ENCODE measurements at places on chromosomes 16 and 17.

GRCh38 chr16:12220766-12221165, 244.2 kb downstream of the SNX29 start:
- DNase-seq, result no peak

GRCh38 chr17:9907883-9908648, 3.0 kb upstream of the RCVRN start:
- no peak for DNase-seq

- DNase-seq, result no peak
Measured at GRCh38 chr17:64332502-64332901, 58.2 kb downstream of the PECAM1 start.

GRCh38 chr16:71461686-71462648, at the start of gene ZNF23:
TSS of gene ZNF23 (minus strand) at chr16:71462247. CDS start at chr16:71456796, 5,451 bp downstream.
- peak; percentile 78 for DNase-seq

DNA sequence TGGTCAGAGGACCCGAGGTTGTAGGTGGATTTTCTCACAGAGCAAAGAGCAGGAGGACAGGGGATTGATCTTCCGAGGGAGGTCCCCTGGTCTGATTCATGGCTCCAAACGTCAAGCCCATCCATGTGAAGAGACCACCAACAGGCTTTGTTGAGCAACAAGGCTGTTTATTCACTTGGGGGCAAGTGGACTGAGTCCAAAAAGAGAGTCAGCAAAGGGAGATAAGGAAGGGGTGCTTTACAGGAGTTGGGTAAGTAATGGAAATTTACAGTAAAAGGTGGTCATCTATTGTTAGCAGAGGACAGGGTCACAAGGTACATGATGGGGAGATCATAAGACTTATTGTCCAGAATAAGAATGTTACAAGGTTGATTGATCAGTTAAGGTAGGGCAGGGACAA, 2285.8 kb downstream of the TP53TG3F start:
- DNase-seq, result no peak

- DNase-seq, result peak; percentile 12
Measured at GRCh38 chr17:55601874-55602364, 90.7 kb upstream of the SMIM36 start.

DNA sequence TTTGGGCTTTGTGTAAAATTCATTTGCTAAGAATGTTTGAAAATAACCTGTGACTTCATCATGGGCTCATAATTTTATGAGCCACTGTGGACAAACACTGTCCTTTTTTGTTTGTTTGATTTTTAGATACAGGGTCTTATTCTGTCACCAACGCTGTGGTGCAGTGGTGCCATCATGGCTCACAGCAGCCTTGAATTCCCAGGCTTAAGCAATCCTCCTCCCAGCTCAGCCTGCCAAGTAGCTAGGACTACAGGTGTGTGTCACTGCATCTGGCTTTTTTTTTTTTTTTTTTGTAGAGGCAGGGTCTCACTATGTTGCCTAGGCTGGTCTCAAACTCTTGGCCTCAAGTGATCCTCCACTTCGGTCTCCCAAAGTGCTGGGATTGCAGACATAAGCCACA, 8.3 kb downstream of the TEX2 start:
- no peak for DNase-seq

- DNase-seq, result no peak
Measured at GRCh38 chr16:68376590-68376989, 65.8 kb downstream of the PRMT7 start.

DNA sequence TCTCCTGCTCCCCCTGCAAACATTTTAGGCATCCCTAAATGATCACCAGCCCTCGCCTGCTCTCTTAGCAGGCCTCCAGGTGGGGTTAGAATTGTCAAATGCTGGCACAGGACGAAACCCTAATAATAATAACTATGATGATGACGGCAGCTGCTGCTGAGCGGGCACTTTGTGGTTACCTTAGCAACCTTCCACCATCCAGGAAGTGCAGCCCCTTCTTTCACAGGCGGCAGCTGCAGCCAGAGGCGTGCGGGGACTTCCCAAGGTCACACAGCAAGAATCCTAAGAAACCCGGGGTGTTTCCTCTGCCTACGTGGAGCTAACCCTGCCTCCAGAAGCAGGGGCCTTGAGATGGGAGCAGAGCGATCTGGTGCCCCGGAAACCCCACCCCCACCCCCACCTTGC, 22.4 kb upstream of the EIF1 start:
- DNase-seq, result peak; percentile 73

GRCh38 chr16:51327001-51327400, 175.9 kb upstream of the SALL1 start:
- no peak for DNase-seq

GRCh38 chr17:33038740-33039139, 47.1 kb downstream of the SPACA3 start:
- DNase-seq, result peak; percentile 18

GRCh38 chr16:65574326-65574966, 452.6 kb upstream of the CDH11 start:
- DNase-seq, result no peak

DNA sequence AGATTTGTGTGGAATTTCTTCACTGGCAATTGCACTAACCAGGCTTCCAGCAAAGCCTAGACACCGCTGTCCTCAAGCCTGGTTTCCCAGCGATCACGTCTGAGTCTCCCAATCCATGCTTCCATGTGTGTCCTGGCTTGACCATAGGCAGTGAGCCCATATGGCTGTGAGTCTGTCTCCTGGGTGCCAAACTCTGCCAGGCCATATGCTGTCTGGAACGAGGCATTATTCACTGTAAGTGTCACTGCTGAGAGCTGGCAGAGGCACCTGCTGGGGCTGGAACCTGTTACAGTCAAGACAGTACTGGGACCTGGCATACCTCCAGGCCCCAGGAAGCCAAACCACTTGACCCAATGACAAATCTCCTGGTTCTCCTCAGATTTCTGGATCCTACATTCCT, 60.4 kb downstream of the HS3ST2 start:
- DNase-seq, result no peak

DNA sequence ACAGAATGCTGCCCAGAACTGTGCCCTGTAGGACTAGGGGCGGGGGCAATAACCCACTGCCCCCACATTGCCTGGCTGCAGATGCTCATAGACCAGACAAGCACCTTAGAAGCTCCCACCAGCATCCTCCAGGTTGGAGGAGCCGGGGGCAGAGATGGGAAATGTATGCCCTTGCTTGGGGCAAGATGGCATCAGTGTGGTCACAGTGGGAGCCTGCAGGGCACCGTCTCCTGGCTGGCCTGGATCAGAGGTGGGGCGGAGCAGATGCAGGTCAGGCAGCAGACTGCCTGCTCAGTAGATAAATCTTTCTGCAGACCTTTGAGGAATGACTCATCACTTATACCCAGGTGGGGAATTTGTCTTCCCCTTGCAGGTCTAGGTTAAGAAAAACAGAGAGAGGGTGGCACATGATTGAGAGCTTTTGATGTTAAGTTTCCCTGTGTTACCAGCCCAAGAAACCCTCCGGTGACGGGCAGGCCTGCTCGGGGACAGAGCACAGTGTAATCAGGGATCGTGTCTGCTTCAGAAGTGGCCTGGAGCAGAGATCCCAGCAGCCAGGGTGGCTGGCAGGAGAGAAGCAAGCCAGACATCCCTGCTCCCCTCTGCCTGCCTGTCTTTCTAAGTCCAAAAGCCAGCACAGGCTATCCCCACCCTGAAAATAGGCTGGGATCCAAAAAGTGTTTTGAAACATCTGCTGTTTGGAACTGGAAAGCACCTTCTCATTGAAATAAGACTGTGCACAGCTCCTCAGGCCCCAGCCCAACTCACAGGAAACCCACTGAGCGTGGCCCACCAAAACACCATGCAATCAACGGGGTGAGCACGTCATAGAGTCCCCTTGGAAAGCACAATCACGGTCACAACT, 50.7 kb upstream of the RPL38 start:
- no peak for DNase-seq

- peak; percentile 44 for DNase-seq
Measured at GRCh38 chr17:59830846-59831486, 61.8 kb downstream of the TUBD1 start.

DNA sequence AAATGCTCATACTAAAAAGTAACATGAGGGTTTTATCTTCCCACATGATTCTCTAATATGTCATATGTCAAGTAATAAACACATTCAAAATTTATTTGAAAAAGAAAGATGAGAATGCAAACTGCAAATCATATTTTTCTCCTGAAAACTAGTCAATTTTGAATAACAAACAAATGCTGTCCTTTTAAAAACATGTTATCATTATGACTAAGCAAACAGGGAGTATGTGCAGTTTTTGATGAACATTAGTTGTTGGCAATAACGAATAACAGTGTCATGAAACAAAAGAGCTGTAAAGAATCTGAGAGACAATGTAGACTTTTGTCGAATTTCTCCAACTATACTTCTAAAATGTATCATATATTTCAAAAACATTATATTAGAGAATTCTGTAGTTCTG, 34.8 kb downstream of the RPGRIP1L start:
- no peak for DNase-seq

- DNase-seq, result no peak
Measured at GRCh38 chr16:54397190-54397835, 110.7 kb upstream of the IRX3 start.

DNA sequence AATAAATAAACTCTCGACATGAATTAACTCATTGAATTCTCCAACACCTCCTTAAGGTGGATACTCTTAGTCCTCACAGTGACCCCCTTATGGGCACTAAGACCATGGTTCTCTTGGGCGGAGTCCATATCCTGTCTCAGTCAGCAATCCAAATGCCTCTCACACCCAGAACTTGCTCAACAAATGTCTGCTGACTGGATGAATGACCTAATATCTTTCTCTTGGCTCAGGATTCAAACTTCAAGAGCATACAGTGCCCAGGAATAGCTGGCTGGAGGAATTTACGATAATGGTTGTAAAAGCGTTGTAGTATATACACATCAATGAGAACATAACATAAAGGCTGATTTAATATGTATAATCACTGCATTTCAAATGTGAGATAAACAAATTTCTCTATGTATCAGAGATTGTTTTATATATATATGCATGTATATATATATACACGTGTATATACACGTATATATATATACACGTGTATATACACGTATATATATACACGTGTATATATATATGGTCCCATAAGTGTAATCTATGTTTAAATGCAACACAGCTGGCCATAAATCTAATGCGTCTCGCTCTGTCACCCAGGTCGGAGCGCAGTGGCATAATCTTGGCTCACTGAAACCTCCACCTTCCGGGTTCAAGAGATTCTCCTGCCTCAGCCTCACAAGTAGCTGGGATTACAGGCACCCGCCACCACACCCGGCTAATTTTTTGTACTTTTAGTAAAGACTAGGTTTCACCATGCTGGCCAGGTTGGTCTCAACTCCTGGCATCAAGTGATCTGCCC, 6.5 kb upstream of the UBB start:
- no peak for DNase-seq

DNA sequence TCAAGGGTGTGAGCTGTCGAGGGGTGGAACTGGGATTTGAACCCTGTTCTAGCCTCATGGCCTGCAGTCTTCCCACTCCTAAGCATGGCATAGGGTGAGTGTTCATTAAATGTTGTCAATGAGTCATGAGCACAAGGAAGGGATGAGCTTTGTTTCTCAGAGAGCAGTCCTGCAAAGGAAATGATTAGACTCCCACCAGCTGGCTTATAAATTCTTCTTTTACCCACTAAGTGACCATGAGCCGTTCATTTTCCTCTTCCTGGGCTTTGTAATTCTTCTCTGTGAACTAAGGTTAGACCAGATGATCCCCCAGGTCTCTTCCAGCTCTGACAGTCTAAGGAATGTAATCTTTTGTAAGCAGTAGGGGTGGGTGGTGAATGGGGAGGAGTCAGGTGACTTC, 47.9 kb upstream of the HNF1B start:
- DNase-seq, result no peak

GRCh38 chr16:11498683-11499082, 88.0 kb downstream of the LITAF start:
- no peak for DNase-seq

- DNase-seq, result peak; percentile 54
Measured at GRCh38 chr17:82871056-82871775, 31.4 kb upstream of the ZNF750 start.

DNA sequence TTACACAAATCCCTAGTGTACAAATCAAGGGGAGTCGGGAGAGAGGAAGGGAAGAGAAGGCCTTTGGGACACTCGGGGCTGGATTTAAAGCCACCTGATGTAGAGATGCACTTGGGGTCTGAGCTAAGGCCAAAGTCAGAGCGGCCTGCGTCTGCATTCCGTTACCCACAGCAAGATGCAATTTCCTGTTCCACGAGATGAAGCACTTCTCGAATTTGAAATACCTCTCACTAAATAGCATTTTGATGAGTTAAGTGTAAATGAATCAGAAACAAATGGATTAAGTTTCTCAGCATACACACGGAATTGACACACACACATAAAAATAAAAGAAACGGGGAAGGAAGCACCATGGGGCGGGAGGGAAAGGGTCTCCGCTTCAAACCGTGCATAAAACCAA, 386.0 kb downstream of the SOX9 start:
- DNase-seq, result no peak

GRCh38 chr17:56851008-56851407, 17.1 kb downstream of the DGKE start:
- no peak for DNase-seq

DNA sequence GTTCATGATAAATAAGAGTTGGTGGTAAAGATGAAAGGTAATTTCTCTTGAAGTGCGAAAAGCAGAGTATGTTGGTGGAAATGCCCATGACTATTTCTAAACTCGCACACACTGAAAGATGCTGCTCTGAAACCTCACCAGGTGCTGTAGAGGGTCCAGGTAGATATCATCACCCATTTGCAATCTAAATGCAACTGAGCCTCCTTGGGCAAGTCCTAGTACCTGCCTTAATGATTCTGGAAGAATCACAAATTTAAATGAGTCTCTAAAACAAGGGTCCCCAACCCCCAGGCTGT, 5.9 kb upstream of the MMD start:
- no peak for DNase-seq

DNA sequence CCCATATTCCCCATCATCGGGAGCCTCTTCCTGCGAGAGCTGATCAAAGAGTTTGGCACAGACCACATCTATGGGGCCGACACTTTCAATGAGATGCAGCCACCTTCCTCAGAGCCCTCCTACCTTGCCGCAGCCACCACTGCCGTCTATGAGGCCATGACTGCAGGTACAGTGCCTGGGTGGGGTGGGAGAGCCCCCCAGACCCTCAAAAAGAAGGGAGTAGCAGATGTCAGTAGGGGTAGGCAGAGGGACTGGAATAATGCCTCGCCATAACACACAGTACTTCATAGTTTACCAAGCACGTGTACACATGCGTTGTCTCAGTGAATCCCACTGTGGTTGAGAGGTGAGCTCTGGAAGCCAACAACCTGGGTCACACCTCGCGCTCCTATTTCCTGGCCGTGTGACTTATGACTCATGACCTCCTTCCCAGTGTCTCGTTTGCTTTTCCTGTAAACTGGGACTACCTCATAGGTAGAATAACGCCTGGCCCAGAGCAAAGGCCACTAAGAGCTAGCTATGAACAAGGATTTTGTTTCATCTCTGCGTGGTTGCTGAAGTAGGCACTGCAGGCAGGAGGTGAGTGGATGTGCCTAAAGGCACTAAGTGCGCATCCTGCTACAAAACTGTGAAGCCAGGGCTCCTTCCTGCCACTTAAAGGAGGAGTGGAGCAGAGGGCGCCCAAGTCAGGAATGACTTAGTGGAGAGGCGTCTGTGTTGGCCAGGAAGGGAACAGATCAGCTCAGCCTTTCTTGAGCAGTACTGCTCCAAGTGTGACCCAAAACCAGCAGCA, 5.2 kb downstream of the NAGLU start:
- DNase-seq, result no peak

- no peak for DNase-seq
Measured at GRCh38 chr17:8141045-8141444, 11.2 kb downstream of the PER1 start.

- no peak for DNase-seq
Measured at GRCh38 chr16:75044800-75045361, 46.1 kb downstream of the ZNRF1 start.
